ENCODE measurements at places on chromosomes 16 and 17. TPM values are rescaled to one million over a fixed set of nuclear protein-coding genes. Genes with fewer than 3 reads are reported as not detected.

The RANBP10 gene
- 7.7 TPM for total RNA-seq

The HOXB9 gene
- not detected for total RNA-seq

The GAS7 gene
- 67.6 TPM for total RNA-seq

The BHLHA9 gene
- not detected for total RNA-seq

The CD79B gene
- 0.81 TPM for total RNA-seq

The GPS1 gene
- total RNA-seq = 75.4 TPM

The SLC16A6 gene
- not detected for total RNA-seq

The HES7 gene
- not detected for total RNA-seq

The HLF gene
- 54.0 TPM for total RNA-seq

The SOST gene
- total RNA-seq = not detected

The AATK gene
- 0.16 TPM for total RNA-seq

GRCh38 chr16:84176192-84177053 is 10.4 kb downstream of the TAF1C start:
- H3K4me3 ChIP-seq = no peak overlapping the region
- peaks cover 30% of the 10 kb centered on the region for H3K4me1 ChIP-seq
- H3K27ac ChIP-seq = peak overlapping the region; percentile 69
- no peaks in the 10 kb centered on the region for H3K27me3 ChIP-seq
- H3K36me3 ChIP-seq = peaks cover 14% of the 10 kb centered on the region
- no peak for DNase-seq

GRCh38 chr16:78184238-78185183 is 85.1 kb downstream of the WWOX start:
- H3K36me3 ChIP-seq = no peaks in the 10 kb centered on the region
- H3K27ac ChIP-seq = no peak overlapping the region
- H3K27me3 ChIP-seq = no peaks in the 10 kb centered on the region
- no peak for DNase-seq
- peak overlapping the region; percentile 16 for H3K4me3 ChIP-seq

DNA sequence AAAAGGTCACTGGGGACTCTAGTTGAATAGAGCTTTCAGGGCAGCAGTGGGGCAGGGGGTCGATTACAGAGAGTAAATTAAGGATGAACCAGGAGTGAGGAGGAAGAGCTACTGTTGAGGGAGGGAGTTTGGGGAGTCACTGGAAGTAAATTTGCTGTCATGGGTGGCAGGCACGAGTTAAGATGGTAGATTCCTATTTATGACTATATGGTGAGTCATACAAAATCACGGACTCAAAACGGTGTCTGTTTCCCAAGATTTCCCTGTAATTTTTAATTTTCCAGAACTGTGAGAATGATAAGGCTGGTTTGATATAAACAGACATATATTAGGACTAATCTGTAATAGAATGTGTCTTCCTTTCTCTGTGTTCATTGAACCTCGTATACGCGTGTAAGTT is 287.6 kb upstream of the GOT2 start:
- no peaks in the 10 kb centered on the region for H3K36me3 ChIP-seq
- DNase-seq = no peak
- no peak overlapping the region for H3K4me3 ChIP-seq
- no peaks in the 10 kb centered on the region for H3K27me3 ChIP-seq

DNA sequence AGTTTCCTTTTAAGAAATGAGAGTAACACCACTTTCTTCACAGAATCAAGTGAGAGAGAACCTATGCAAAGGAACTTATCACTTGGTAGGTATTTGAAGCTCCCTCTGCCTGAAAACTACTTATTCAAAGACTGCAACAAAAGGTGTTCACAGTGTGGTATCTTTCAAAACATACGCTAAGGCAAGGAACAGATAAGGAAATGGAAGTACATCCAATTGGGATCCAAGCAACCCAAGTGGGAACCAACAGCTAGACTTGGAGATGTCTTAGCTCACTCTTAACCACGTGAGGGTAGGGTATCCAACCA is 431 bp upstream of the PPM1E start:
- H3K36me3 ChIP-seq = no peaks in the 10 kb centered on the region
- peaks cover 58% of the 10 kb centered on the region for H3K27me3 ChIP-seq
- no peak for DNase-seq
- no peak overlapping the region for H3K4me3 ChIP-seq
- no peak overlapping the region for H3K27ac ChIP-seq
- H3K4me1 ChIP-seq = peaks cover 21% of the 10 kb centered on the region

- no peak overlapping the region for H3K4me3 ChIP-seq
- no peaks in the 10 kb centered on the region for H3K36me3 ChIP-seq
- no peaks in the 10 kb centered on the region for H3K27me3 ChIP-seq
- H3K4me1 ChIP-seq = no peaks in the 10 kb centered on the region
- H3K27ac ChIP-seq = no peak overlapping the region
Measured at GRCh38 chr16:54424043-54424451, 137.5 kb upstream of the IRX3 start.

- no peak overlapping the region for H3K4me3 ChIP-seq
- no peaks in the 10 kb centered on the region for H3K4me1 ChIP-seq
- H3K36me3 ChIP-seq = no peaks in the 10 kb centered on the region
- DNase-seq = no peak
- no peak overlapping the region for H3K27ac ChIP-seq
Measured at GRCh38 chr17:63294776-63295175, 151.3 kb downstream of the CYB561 start.

DNA sequence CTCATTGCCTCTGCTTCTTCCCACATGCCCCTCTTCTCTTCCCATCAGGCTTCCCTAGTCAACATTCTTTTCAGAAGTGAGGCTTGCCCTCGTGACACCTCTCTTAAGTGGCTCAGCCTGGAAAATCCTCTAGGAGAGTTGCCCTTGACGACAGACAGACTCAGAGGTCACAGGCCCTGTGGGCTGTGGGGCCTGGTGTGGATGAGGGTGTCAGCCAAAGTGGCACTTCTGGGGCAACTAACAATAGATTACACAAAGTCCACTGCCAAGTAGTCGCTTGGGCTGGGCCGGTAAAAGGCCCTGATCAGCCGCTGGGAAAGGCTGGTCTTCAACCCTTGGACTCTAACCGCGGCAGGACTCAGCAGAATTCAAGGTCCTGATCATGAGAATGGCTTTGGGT is 33.7 kb upstream of the METTL16 start:
- no peak overlapping the region for H3K27ac ChIP-seq
- H3K4me1 ChIP-seq = no peaks in the 10 kb centered on the region
- no peaks in the 10 kb centered on the region for H3K27me3 ChIP-seq

DNA sequence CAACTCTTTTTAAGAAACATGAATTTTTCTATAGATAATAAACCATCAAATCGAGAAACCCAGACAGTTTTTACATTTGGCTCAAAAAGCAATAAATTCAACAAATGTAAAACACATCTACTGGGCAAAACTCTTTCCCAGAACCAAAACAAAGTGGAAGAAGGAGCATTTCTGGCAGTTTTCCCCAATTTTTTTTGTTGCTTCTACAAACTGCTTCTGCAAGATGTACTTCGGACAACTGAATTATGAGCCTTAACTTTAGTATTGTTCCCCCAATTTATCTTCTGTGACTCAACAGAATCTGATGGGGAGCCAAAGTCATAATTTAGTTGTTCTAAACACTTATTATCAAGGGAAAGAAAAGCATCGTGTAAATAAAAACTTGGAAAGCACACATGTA is 1047.2 kb downstream of the CDH11 start:
- no peaks in the 10 kb centered on the region for H3K4me1 ChIP-seq
- no peaks in the 10 kb centered on the region for H3K36me3 ChIP-seq
- H3K27me3 ChIP-seq = no peaks in the 10 kb centered on the region
- no peak overlapping the region for H3K4me3 ChIP-seq
- no peak for DNase-seq
- H3K27ac ChIP-seq = no peak overlapping the region

GRCh38 chr16:49533422-49533821 is 159.8 kb downstream of the C16orf78 start:
- no peak for DNase-seq
- no peaks in the 10 kb centered on the region for H3K27me3 ChIP-seq

DNA sequence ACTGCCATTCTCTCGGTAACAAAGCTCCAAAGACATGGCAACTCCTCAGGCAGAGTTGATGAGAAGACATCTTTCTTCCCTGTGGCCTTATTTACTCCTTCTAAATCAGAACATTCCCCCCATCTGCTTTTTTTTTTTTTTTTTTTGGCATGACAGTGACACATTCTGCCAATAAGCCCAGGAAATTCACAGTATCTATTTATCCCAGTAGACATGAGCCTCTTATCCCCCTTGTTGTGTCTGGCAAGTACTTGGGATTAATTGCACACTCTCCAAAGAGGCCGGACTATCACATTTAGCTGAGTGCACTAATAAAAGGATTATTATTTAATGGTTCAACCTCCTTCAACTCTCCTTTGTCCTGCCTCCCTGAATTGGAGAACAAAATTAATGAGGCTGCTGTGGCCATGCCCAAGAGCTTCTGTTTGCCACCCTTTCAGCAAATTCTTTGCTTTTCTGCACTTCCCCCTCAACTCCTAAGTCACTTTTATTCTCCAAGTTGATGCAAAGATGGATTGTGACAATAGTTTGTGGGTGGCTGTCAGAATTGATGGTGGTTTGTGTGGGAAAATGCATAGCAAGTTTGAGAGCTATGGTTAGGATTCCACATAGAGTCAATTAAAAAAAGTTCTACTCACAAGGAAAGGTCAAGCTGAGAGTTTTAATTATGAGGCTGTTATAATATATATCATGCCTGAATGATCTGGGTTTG is 47.2 kb downstream of the GPR139 start:
- no peak overlapping the region for H3K27ac ChIP-seq
- no peaks in the 10 kb centered on the region for H3K27me3 ChIP-seq
- H3K4me3 ChIP-seq = no peak overlapping the region
- DNase-seq = no peak

DNA sequence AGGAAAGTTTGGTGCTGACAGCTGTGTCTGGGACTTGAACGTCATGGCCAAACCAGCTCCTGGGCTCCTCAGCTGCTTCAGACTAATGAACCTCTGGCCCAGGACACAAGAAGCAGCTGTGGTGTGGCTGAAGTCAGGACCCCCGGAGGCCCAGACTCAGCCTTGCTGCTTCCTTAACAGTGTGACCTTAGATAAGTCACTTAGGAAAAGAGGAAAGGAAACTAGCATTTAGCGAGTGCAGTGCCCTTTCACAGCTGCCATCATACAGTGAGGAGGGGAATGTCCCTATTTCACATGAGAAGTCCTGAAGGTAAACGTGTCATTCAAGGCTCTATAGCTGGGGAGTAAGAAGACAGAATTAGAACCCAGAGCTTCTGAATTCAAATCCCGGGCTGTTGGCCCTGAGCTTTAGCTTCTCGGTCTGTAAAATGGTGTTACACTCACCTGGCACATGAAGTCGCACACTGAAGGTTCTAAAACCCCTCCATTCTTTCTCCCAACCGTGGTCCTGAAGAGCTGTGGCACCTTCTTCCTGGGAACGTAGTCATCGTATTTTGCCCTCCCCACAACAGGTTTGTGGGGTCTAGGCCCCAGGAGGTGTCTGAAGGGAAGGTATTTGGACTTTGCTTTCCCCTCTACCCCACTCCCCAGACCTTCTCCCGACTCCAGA is 910 bp upstream of the RAMP2 start:
- H3K27ac ChIP-seq = no peak overlapping the region
- peaks cover 15% of the 10 kb centered on the region for H3K4me1 ChIP-seq
- H3K4me3 ChIP-seq = peak overlapping the region; percentile 50
- peaks cover 20% of the 10 kb centered on the region for H3K27me3 ChIP-seq
- DNase-seq = no peak

GRCh38 chr16:89729293-89729692 is 8.0 kb downstream of the ZNF276 start:
- no peak overlapping the region for H3K4me3 ChIP-seq
- no peak overlapping the region for H3K27ac ChIP-seq
- H3K4me1 ChIP-seq = peaks cover under 1% of the 10 kb centered on the region

DNA sequence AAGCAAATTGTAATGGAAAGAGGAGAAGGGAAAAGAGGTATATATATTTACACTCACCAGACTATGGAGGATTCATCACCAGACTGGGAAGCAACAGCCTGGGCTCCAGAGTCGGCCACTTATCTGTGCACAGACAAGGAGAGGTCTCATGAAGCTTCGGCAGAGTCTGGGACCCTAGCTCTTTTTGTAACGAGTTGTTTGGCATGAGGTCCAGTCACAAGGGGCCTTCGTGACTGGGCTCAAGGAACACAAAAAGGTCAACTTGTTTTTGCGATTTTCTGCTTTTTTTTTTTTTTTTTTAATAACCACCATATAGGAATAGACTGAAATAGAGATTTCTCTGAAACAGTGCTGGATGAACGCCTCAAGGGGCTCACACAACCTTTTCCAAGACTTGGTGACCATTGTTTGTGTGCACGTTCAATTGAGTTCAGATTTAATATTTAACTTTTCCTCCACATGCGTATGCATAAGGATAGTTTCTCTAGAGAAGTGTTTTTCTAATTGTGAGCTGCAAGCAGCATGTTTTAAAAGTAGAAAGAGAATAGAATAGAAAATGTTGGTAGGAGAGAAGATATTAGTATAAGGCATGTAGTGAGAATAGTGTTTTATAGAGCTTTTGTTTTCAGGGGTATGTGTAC is 25.8 kb downstream of the BPTF start:
- no peaks in the 10 kb centered on the region for H3K27me3 ChIP-seq
- H3K4me3 ChIP-seq = no peak overlapping the region
- DNase-seq = no peak
- H3K27ac ChIP-seq = no peak overlapping the region
- H3K4me1 ChIP-seq = peaks cover under 1% of the 10 kb centered on the region

DNA sequence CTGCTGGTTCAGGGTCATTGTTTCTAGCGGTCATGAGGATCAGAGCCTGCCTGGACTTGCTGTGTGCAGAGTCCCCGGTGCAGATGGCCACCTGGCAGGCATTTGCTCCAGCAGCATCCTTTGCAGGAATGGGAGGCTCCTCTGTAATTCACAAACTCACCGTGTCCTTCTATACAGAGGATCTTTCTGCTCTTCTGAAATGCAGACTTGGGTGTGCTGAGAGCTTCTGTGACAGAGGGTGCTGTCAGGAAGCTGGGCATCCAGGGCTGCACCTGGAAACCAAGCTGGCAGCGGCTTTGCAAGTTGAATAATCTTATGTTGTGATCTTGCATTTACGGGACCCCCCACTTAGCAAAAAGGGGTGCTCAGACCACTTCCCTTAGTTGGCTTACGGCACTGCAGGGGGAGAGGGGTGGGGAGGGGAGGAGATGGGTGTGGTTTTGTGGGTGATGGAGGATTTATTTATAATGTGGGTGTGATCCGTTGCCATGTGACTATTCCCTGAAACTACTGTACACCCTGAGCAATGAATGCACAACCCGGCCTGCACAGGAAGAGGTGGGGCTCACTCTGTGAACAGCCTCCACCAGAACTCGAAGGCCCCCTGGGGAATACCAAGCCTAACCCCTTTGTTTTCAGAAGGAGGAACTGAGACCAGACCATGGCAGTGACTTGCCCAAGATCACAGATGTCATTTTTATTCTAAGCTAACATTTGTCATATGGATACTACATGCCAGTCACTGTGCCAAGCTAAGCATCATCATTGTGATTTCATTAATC is 178.3 kb downstream of the PRKCB start:
- no peaks in the 10 kb centered on the region for H3K36me3 ChIP-seq
- no peaks in the 10 kb centered on the region for H3K27me3 ChIP-seq
- H3K27ac ChIP-seq = no peak overlapping the region
- no peak overlapping the region for H3K4me3 ChIP-seq
